Dorsolateral prefrontal cortex (tissue), 122 donors: ENCODE measurements at places on chromosomes 1 and 21.
A peak's percentile ranks its signal among the peaks of the same experiment; 100 is the strongest.

DNA sequence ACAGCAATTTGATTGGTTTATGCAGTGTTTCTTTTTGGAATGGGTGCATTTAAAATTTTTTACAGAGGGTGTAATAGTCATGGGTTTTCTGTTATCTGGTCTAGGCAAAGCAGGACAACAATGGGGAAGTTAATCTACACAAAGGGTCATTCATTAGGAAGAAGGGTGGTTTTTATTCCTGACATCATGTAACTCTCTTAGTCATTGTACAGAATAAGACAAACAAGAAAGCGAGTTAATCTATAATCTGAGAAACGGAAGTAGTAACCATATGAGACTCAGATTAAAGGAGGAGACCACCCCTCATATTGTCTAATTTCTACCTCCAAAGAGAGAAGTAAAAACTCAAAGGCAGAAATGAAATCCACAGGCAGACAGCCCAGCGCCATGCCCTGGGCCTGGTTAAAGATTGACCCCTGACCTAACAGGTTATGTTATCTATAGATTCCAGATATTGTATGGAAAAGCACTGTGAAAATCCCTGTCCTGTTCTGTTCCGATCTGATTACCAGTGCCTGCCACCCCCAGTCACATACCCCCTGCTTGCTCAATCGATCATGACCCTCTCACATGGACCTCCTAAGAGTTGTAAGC is 10.5 kb upstream of the IFI6 start:
- DNase-seq = no peak

GRCh38 chr1:183685112-183685713 is 32.1 kb upstream of the APOBEC4 start:
- DNase-seq = no peak

DNA sequence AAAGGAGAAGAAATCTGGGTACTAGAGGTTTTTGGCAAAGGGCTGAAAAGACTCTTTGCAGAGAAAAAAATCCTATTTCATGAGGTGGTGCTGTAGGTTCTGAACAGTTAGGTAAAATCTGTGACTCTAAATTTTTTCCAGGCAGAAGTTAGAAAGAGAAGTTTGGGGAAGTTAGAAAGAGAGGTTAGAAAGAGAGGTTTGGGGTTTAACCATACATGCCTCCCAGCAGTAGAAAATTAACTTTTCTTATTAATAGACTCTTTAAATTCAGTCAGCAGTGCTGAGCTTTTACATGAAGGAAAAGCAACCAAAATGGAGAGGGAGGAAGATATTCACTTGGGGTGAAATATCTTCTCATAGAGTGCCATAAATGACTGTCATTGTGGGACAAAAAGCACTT is 12.2 kb downstream of the AMY1C start:
- DNase-seq = no peak

GRCh38 chr1:53893999-53894636 is at the start of gene DIO1:
Gene DIO1, plus strand, starts transcription at chr1:53894187. Its CDS starts 24 bp downstream, at chr1:53894211.
- no peak for DNase-seq

GRCh38 chr1:66767626-66768025 is 15.4 kb downstream of the DYNLT5 start:
- DNase-seq = no peak

DNA sequence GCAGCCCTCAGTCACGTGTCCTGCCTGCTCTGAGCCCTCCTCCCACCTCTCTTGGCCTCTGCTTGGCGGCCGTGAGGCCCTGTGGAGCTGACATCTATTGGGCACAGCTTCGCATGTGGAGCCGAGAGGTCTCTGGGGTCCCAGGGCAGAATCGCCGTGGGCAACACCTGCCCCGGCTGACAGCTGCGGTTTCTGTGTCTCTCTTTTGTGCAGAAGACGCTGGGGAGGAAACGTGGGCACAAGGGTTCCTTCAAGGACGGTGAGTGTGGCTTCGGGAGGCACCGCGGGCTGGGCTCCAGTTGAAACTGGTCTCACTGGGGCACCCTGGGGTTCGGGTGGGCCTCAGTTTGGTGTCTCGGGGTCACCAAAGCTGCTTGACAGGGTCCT is 11.5 kb downstream of the ARHGEF16 start:
- DNase-seq = no peak

- DNase-seq = no peak
Observed at GRCh38 chr1:89529196-89529595, 4.6 kb downstream of the LRRC8B start.

DNA sequence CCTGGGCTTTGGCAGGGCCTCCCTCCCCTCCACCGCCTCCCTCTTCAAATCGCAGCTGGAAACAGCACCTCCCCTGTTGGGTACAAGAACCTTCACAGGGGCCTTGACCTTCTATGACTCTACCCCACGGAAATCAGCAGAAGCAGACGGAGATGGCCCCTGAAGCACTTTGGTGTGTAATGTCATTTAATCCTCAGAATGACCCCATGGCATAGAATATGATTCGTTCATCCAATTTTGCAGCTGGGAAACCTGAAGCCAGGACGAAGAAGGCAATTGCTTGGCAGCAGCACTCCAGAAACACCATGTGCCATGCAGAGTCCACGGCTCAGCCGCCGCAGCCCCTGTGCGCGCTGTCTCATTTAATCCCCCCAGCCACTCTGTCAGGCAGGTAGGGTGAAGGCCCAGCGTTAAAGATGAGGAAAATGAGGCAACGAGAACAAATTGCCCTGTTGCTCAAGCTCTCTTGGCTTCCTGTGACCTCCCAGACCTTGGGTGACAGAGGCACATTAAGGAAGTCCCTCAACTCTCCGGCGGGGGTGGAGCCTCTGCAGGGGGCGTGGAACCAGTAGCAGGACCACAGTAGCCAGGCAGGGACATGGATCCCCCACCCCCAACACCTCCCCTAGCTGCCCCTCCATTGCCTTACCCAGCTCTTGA is 25.8 kb upstream of the LAPTM5 start:
- DNase-seq = no peak

DNA sequence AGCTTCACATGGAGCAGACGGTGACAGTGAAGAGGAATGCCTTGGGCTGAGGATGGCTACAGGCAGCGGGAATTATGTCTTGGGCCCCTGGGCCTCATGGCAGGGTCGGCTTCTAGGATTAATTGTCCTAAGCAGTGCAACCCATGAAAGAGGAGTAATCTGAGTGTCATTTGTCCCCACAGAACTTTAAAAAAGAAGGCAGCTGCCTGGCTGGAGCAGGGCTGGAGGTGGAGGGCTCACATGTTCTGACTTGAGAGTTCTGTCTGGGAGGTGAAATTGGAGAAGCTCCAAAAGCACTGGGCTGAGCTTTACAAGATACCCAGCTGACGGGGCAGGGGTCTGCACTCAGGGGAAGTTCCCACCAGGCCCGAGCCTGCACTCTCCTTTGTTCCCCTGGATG is 22.6 kb downstream of the CACNA1S start:
- DNase-seq = no peak

DNA sequence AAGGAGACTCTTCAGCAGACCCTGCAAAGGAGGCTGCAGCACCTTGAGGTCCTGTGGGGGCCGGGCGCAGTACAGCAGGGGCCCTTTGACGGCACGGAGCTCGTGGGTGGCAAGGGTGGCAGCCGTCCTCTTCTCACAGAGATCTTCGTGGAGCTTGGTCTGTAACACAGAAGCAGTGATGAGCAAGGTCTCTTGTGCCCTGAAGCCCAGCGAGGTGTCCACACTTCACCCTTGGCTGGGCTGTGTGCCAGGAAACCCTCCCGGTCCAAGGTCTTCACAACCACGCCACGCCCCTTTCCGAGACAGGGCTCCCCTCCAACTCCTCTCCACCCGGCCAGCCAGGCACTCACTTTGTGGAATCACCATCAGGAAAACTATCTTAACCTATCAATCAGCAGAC is 11.3 kb downstream of the LRRC47 start:
- no peak for DNase-seq

DNA sequence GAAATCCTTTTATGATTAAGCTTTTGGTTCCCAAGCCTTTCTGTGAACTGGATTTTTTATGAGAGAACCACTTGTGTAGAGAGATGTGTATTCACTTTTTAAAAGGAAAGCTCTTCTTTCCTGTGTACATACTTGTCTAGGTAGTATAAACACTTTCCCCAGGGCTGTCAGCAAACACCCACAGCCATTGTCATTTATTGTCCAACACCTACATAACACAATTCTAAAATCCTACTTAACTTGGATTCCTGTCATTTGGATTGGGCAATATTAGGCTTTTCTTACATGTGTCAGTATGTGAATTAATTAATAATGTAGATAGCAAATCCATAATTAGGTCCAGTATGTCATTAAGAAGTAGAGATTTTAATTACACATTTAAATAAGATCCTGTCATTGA is 12.3 kb downstream of the DDX20 start:
- no peak for DNase-seq

DNA sequence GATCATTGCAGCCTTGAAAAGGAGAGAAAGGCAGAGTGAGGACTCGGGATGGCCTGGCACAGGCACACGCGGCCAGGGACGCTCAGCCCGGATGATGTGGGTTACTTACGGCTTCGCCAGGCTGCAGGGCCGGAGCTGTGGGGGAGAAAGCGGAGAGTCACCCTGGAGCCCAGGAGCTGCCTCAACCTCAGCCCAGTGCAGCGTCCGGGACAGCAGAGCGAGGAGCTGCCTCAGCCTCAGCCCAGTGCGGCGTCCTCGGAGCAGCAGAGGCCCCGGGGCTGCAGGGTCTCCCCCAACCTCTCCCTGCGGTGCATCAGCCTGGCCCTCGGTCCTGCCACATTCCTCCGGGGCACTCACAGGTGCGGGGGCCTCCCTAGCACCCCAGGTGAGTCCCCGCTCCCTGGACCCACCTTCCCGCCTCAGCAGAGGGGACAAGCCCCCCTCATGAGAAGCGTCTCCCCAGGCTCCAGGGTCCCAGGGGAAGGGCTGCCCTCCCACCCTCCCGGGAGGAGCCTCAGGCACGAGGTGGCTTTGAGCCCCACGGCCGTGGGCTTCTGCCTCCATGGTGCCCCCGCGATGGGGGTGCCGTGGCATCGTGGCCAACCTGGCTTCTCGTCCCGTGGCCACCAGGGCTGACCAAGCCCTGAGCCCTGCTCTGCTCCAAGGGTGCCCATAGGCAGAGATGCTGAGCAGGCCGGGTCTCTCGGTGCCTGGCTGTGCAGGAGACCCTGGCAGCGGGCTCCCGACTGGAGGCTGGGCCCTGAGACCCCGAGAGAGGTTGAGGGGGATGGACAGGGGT is 10.5 kb upstream of the RNF223 start:
- DNase-seq = no peak

DNA sequence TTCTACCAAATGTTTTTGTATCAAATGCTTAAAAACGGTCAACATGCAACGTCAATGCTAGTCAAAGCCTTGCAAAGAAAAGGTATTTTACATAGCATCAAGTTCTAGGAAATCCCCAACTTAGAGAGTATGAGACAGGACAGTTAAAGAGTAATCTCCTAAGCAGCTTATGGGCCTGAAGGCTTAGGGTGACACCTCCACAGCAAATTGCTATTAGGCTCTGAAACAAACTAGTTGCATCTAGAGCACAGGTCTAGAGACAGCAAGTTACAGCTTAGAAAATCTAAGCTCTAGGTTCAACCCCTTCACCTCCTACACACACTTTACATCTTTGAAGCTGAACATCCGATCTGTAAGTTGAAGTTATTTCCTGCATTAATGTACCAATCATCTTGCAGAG is 13.7 kb downstream of the PABPC4 start:
- no peak for DNase-seq

- peak; percentile 75 for DNase-seq
Observed at GRCh38 chr1:160400223-160400645, at the start of gene VANGL2. Gene VANGL2, plus strand, starts transcription at chr1:160400564. Its CDS starts 15,274 bp downstream, at chr1:160415838.

GRCh38 chr21:14382486-14382834 is 486 bp downstream of the HSPA13 start:
- DNase-seq = peak; percentile 44

DNA sequence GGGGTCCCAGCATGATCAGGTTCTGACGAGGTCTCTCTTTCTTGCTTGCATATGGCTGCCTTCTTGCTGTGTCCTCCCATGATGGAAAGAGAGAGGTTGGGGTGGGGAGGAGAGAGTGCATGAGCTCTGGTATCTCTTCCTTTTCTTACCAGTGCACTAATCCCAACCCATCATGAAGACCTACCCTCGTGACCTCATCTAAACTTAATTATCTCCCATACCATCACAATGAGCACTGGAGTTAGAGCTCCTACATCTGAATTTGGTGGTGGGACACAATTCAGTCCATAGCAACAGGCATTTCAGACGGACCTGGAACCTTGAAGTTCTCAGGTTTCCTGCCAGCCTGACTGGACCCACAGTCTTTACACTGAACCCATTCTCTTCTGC is 125.2 kb upstream of the ZNF648 start:
- DNase-seq = no peak

GRCh38 chr1:202037706-202038296 is 27.4 kb downstream of the ELF3 start:
- no peak for DNase-seq

- no peak for DNase-seq
Observed at GRCh38 chr1:55217226-55217986, 2.2 kb upstream of the USP24 start.

DNA sequence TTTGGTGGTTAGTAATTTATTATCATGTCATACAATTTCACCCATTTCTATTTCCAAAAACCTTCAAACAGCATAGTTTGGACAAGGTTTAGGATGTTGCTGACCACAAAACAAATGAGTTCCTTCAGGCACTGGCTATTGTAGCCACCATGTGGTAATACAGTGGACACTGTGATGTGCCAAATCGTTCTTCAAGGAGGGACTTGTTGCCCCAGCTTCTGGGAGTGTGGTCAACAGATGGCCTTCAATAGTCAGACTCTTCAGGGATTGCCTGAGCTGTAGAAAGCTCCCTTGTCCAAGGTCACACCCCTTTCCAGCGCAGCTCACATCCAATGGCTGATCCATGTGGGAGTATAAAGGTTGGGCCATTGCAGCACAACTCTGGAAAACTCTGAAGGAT is 2.6 kb downstream of the PDE4B start:
- DNase-seq = no peak

DNA sequence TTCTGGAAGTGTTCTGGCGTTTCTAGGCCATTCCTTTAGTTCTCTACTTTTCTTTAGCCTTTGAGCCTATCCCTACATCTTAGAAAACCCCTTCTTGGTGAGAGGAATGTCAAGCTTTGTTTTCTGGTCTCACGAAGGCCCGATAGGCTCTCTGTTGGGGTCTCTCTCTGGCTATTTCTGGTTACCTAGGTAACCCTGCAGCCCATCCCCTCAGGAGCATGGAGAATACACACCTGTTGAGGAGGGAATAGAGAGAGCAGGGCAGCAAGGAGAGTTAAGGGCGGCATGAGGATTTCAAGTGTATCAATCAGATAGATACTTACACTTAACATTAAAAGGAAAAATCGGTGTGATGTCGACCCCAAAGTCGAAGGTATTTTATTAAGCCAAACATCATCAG is 45.7 kb downstream of the LRRC8D start:
- no peak for DNase-seq

GRCh38 chr1:183942933-183943693 is 94.4 kb downstream of the COLGALT2 start:
- DNase-seq = no peak
